GM12864 (cell line): ENCODE measurements at places on chromosomes 11 and 22.

DNA sequence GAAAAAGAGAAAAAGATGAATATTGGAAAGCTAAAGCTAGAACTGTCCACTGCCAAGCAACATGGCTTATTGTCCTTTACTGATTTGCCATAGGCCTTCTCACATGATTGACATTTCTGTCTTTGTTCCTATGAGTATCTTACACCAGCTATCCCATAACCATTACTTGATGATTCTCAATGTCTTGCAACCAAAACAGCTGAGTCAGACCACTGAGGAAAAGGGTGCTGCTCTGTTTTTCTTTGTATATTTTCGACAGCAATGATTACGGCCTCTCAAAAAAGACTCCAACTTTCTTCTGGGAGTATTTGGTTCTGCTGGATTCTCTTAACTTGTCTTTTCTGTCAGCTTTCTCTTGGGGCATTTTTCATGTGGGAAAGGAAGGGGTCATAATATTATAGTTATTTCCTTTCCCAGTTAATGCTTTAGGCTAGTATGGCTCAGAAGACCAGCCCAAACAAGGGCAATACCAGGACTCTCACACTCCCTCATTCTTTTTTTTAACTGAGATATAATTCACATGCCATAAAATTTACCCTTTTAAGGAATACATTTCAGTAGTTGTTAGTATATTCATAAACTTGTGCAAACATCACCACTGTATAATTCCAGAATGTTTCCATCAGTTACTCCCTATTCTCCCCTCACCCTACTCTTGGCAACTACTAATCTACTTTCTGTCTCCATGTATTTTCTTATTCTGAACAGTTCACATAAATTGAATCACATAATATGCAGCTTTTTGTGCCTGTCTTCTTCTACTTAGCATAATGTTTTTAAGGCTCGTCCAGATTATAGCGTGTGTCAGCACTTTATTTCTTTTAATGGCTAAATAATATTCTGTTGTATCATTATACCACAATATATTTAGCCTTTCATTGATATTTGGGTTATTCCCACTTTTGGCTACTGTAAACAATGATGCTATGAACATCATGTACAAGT is 31.1 kb upstream of the FAR1 start:
- DNase-seq: no peak

DNA sequence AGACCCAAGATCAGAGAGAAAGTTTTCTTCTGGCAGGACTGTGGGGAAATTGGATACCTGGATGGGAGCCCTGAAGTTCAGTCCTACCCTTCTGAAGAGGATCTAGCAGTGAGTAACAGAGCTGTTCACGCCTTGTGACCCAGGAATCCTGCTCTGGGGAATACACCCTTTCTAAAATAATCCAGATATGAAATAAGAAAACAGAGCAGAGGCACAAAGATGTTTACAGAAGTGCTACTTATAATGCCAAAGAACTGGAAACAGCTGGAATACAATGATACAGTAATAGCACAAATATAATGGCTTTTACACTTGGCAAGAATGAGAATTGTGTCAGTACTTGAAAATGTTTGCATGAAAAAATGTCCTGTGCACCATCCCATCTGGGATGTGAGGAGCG is 304.0 kb upstream of the NARS2 start:
- no peak for DNase-seq

DNA sequence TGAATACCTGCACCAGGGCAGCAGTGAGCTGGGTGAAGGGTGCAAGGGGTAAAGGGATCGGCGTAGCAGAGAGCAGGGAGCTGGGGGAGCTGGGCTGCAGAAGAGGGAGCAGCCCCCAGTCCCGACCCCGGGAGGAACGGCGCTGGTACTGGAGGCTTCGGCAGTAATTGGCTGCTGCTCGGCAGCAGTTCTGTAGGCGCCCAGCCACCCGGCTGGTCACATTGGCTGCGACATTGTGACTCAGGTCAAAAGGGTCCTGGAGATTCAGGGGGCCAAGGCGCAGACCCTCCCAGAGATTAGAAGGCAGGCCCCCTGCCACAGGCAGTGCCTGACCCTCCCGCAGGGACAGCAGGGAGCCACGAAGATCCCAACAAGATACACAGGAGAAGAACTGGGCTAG is 2.1 kb upstream of the EEF1G start:
- no peak for DNase-seq

- DNase-seq: no peak
These were observed 4.4 kb downstream of the MTMR3 start for GRCh38 chr22:29887358-29887757.

- DNase-seq: no peak
These were observed 38.0 kb downstream of the TMEM45B start for GRCh38 chr11:129853518-129854231.

GRCh38 chr11:6864438-6864837 is 1.6 kb downstream of the OR10A2 start:
- DNase-seq: no peak

DNA sequence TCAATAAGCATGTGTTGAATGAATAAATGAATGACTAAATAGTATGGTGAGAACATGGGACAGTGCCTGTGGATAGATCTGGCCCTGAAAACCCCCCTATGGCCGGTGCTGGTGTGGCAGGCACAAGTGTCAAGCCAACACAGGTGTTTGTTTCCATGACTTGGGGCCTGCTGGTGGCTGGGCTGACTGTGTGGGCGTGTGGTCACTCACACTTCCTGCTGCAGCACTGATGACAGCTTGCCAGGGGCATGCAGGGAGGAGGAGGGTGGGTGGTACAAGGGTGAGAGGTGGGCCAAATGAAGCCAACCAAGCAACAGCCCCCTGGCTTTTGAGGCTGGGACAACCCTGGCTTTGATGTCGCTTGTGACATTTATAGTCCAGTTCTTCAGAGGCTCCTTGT is 30.3 kb upstream of the ABCC8 start:
- no peak for DNase-seq

DNA sequence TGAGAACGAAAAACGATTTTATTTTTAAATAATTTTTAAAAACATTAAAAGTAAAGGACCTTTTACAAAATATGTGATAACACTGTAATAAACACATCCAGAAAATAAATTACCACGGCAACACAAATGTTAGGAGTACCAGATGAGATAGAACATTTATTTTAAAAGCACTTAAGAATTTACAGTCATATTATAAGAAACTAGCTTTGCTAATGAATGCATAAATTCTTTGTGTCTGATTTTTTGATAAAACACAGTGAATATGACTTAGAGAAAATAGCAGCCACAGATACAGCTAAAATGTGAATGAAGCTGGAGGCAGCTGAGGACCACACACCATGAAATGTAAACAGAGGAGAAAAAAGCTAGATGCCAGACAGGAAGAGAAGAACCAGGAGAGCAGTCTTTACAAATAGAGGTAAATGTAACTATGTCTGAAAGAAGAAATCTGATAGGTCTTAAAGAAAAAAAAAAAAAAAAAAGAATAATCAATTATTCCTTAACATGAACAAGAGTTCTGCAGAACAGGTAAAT is 14.6 kb downstream of the CCDC34 start:
- no peak for DNase-seq

DNA sequence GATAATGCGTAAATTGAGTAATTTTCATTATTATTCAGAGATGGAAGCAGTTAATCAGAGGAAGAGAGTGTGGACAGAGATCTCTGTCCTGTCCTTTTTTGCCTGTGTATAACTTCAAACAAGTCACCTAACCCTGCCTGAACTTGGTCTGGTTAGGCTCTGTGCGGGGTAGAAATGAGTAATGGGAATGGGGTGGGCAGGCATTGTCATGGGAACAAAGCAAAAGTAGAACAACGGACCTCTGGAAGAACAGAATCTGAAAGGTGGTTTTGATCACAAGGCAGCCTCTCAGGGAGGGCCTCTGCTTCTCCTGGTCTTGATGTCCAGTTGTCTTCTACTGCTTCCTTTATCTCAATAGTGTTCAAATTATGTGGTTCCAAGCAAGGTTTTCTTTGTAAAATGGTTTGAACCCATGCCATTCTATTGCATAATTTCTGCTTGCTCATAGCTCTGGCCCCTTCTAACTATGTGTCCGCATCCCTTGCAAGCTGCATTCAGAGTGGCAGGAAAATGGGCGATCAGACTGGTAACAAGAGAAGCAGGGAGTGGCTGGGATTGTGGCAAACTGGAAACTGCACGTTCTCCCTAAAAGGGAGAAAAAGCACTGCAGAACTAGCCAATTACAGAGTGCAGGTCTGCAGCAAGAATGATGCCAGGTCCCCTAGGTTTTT is 76.1 kb downstream of the PRR5L start:
- DNase-seq: no peak

DNA sequence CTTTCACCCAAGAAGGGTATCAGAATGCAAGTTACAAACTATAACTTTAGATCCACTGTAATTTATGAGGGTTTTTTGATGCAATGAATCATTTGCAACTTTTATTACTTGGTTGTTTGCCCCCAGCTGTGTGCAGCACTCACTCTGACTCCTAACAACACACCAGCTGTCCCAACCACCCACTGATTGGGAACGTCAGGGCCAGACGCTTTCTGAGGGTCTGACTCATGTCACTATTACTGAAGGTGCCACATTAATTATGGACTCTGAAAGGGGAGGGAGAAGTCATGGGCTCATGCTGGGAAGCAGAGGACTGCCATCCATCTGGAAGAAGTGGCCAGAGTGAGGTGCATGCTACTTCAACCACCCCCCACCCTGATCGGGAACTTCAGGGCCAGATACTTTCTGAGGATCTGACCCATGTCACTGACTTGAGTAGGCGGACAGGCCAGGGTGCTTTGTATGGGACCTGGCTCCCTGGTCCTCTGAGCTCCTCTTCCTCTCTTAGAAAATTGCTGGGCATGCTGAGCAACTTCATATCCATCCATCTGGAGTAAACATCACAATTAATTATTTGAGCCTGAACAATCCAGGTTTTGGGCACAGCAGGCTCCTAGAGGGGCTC is 44.9 kb upstream of the DRD2 start:
- no peak for DNase-seq

GRCh38 chr11:30310623-30311022 is 12.3 kb upstream of the ARL14EP start:
- DNase-seq: peak; percentile 29

DNA sequence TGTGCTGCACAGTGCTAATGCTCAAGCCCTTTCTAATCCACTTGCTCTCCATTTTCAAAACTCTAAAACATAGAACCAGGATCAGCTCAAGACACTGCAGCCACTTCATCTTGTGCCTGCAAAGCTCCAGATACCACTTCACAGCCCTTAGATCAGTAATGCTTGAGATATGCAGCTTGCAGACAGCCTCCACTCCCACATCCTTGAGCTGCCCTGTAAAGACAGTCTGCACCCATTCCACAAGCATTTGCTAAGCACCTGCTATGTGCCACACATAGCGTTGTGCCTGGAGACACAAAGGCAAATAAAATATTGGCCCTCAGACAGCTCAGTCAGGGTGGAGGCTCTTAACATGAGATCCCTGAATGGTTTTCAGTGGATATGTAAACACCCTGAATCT is 192.5 kb upstream of the SNX19 start:
- no peak for DNase-seq

DNA sequence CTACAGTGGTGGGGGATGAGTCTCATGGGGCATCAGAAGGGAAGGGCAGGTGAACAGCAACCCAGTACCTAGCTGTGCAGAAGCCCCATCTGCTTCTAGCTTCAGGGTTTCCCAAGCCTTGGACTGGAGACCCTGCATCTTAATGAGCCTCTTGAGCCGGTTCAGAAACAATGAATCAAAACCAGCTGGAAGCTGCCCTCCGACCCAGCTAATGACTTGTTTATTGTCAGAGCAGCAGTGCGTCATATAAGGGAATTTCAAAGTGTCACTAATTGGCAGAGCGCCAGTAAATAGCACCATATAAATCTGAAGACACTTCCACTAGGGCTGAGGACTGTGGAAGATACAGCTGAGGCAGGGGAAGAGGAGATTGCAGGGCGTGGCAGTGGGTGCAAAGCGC is 57.5 kb downstream of the RPUSD4 start:
- no peak for DNase-seq

GRCh38 chr22:19798891-19799293 is 38.3 kb downstream of the TBX1 start:
- no peak for DNase-seq

GRCh38 chr22:27632451-27633295 is 168.9 kb downstream of the MN1 start:
- no peak for DNase-seq

GRCh38 chr11:13046637-13047570 is 37.8 kb downstream of the RASSF10 start:
- DNase-seq: no peak

- no peak for DNase-seq
These were observed 555.0 kb downstream of the BRD1 start for GRCh38 chr22:49272546-49273125.

- no peak for DNase-seq
These were observed 87.7 kb upstream of the SLC25A18 start for GRCh38 chr22:17475318-17476230.

DNA sequence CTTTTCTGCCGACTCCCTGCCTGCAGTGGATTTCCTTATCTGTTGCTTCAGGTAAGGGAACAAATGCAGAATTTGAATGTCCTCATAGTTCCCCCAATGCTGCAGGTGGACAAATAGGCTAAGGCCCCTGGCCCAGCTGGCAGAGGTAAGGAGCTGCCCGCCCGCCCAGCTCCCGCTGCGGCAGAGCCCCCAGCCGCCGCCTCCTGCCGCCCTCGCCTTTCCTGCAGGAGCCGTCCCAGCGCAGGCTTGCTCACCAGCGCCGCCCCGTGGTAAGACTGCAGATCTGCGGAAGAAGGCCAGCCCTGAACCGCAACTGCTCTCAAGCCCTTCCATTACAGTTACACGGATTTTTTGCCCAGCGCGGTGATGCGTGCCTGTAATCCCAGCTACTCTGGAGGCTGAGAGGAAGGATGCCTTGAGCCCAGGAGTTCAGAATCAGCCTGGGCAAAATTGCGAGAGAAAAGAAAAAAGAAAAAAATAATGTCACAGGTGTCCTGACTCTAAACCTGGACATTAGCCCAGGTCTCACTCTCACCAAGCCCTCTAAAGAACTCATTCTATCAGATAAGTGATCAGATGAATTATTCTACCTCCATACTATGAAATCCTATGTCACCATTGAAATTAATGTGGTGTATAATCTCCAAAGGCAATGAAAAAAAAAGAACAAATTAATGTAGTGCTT is 51.2 kb upstream of the EMID1 start:
- DNase-seq: no peak

GRCh38 chr11:20647976-20648565 is 21.3 kb upstream of the NELL1 start:
- DNase-seq: no peak

- DNase-seq: no peak
These were observed 506.8 kb downstream of the INSC start for GRCh38 chr11:15621565-15621964.

DNA sequence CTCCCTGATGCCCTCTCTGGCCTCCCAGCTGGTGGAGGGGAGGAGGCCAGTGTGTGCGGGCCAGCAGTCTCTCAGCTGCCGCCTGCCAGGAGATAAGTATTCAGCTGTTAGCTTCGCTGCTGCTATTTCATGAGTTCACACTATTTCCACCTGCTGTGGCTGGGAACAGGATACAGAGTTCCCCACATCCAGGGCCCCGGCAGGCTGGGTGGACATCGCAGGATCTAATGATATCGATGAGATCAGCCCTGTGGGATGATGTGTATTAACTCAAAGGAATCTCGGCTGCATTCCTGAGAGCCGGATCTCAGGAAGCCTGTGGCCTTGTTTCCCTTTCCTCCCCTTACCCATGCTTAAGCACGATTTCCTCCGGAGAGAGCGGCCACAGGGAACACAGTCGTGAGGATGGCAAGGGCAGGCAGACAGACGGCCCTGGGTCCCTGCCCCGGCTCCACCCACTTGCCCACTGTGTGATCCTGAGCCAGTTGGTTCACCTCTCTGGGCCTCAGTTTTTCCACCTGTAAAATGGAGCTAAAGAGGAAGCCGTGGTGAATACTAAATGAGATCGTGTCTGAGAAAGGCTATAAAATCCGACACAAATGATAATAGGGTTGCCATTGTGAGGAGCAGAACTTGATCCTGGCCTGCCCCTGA is 6.5 kb upstream of the PVALB start:
- DNase-seq: no peak
